Panc1 (cell line): ENCODE measurements at places on chromosomes 11 and 22. TPM values are rescaled to one million over a fixed set of nuclear protein-coding genes. Genes with fewer than 3 reads are reported as not detected.
A peak's percentile ranks its signal among the peaks of the same experiment; 100 is the strongest.

DNA sequence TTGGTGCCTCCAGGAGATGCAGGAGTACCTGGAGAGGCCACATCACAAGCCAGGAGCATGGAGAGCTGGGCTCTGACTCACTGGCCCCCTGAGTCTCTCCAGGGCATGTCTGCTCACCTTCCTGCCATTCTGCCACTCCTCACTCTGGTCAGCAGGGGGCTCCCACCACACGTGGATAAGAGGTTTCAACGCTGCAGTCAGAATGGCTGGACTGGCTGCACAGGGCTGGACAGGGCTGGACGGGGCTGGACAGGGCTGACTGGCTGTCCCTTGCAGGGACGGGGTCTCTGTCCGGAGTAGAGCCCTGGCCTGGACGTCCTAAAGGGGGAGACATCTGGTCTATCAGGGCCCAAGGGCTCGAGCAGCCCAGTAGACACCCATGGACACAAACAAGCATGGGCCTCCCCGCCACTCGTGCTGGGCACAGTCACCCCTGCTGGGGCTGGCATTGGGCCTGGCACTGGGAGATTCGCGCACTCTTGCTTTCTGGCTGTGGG lies 34.6 kb downstream of the CYTH4 start:
- DNase-seq: peak; percentile 58

Gene BTG4
- not detected for total RNA-seq

DNA sequence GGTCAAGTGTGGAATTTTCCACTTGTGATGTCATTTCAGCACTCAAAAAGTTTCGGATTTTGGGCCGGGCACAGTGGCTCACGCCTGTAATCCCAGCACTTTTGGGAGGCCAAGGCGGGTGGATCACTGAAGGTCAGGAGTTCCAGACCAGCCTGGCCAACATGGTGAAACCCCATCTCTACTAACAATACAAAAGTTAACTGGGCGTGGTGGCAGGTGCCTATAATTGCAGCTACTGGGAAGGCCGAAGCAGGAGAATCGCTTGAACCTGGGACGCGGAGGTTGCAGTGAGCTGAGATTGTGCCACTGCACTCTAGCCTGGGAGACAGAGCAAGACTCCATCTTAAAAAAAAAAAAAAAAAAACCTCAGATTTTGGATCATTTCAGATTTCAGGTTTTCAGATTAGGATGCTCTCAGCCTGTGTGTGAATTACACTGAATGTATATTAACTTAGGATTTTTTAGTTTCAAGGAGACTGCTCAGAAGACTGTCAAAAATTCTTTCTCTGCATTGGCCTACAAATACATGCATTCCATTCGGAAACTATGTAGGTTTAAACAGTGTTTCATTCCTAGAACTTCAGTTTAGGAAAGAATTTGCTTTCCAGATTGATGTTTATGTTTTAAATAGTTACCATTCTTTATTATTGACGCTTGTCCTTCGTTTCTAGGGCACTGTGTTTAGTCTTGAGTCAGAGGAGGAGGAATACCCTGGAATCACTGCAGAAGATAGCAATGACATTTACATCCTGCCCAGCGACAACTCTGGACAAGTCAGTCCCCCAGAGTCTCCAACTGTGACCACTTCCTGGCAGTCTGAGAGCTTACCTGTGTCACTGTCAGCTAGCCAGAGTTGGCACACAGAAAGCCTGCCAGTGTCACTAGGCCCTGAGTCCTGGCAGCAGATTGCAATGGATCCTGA lies 48.0 kb downstream of the BID start:
- DNase-seq: no peak

DNA sequence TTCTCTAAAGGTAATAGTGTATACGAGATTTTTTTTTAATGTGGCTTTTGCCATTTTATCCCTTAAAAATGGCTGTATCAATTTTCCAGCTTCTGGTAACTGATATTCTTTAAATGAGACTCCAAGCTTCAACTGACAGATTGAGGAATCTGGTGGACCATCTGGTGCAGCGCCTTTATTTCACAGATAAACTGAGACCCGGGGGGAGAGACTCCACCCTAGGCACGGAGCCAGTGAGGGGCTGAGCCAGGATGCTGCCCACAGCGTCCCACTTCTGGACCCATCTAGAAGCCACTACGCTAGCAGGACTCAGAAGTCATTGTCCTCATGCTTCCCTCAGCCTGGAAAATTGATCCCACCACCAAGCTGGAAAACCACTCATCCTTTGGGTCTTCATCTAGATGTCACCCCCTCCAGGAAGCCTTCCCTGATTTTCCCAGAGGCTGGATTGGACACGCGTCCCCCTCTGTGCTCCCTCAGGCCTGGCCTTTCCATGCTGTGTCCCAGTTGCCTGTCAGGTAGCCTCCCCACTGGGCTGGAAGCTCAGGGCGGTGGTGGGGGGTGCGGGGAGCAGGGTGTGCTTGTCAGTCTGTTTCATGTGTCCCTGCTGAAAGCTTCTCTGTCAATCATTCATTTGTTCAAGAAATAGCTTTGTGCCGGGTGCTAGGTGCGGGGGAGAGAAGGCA lies 12.3 kb upstream of the CD5 start:
- DNase-seq: no peak

DNA sequence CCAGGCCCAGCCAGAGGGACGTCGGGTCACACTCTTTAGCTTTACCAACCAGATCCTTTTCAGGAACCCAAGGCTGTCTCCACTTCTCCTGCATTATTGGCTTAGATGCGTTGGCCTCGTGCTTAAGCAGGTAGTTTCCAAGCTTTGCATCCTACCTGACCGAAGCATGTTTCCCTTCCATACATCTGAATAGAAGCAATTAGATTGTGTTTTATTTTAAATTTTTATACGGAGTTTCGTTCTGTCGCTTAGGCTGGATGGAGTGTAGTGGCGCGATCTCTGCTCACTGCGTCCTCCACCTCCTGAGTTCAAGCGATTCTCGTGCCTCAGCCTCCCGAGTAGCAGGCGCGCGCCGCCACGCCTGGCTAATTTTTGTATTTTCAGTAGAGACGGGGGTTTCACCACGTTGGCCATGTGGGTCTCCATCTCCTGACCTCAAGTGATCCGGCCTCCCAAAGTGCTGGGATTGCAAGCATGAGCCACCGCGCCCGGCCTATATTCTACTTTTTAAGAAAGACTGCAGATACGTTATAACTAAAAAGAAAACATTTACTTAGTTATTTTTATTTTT lies 677 bp downstream of the DYNC2H1 start:
- peak; percentile 24 for DNase-seq

Gene TTC36
- total RNA-seq: 1.2 TPM

Gene ABCC8
- total RNA-seq: 0.18 TPM

DNA sequence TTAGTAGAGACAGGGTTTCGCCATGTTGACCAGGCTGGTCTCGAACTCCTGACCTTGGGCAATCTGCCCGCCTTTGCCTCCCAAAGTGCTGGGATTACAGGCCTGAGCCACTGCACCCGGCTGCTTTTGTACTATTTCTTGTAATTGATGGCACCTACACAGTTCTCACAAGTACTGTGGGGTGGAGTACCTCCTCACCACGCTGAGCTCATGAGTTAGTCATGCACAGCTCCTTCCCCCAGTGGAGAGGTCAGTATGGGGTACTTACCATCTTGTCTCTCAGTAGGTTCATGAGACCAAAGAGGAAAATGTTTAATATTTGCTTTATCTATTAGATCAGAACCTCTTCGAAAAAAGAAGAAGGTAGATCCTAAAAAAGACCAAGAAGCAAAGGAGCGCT lies 2.1 kb downstream of the MRPL40 start:
- DNase-seq: no peak

- DNase-seq: no peak
These were observed 10.0 kb upstream of the CCDC83 start for GRCh38 chr11:85845124-85845631.

Gene MMP8
- total RNA-seq: not detected

GRCh38 chr11:36191941-36192340 lies 97.3 kb downstream of the COMMD9 start:
- DNase-seq: no peak

DNA sequence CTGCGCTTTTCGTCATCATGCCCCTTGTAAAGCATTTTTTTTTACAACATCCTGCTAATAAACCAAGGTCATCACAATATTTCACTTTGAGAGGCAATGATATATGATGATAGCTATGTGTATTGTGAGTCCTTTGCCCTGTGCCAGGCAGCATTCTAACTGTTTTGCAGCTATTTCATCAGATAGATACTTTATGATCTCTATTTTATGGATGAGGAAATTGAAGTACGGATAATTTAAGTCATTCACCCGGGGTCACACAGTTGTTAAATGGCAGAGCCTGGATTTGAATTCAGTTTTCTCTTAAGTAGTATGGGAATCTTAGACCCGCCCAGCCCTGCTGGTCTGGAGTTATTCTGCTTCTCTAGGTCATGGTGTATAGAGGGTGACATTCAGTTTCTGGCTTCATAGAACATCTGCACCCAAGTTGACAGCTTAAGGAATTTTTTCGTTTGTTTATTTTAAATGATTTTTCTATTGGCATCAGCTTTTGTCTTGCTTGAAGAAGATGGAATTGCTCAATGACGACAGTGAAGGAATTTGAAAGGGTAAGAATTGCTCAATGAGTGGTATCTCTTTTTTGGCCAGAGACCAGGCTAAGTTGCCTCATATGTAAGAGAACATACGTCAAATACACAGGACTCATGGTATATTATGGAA lies 926 bp downstream of the PRR5L start:
- no peak for DNase-seq

DNA sequence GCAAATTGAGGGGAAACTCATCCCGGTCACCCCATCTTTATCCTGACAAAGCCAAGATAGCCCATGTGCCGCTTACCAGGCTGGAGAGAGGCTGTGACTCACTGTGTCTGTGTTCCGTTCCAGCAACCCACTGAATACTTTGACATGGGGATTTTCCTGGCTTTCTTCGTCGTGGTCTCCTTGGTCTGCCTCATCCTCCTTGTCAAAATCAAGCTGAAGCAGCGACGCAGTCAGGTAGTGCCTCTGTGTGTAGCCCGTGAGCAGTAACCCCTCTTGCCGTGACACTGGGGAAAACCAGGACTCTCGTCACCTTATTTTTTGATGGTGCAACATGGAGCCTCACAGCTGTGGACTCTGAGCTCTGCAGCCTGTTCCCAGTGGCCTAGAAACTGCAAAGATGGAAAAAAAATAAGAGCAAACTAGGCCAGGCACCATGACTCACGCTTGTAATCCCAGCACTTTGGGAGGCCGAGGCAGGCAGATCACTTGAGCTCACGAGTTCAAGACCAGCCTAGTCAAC lies 16.9 kb downstream of the C22orf31 start:
- DNase-seq: no peak

Gene P2RY6
- total RNA-seq: 0.59 TPM

Gene MICAL2
- total RNA-seq: 199 TPM

Gene OR52E8
- total RNA-seq: not detected

Gene GRIK4
- total RNA-seq: 0.62 TPM

Gene KRTAP5-8
- not detected for total RNA-seq

Gene ART5
- 12.8 TPM for total RNA-seq

Gene PEX16
- 37.5 TPM for total RNA-seq

- DNase-seq: no peak
These were observed 24.2 kb downstream of the SNU13 start for GRCh38 chr22:41664490-41664889.

DNA sequence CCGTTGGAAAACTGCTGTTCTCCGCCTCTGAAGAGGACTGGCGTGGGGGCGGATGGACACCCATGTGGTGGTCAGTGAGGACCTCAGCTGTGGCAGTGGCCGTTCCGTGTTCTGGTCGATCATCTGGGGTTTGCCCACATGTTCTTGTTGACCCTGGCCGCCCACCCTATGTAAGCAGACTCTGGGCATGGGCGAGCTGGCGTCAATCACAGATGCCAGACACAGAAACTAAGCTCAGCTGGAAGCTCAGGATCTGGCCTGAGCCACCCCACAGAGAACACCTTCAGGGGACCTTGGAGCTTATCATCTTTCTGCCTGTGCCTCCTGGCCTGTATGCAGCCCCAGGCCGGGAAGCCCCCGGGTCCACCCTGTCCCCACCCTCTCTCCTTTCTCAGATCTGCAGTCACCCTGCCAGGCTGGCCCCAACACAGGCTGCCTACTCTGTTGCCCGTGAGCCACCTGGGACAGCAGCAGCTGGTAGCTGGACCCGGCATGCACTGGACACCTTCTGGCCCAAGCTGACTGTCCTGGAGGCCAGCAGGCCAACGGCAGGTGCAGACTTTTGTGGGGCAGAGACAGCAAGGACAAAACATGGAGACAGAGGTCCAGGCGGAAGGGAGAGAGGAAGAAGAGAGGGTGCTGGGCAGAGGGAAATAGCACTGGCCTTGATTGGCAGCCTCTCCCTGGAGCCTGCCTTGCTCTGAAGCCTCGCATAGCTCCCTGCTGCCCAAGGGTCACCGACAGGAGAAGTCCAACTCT lies 91.5 kb downstream of the PHF21B start:
- DNase-seq: no peak

DNA sequence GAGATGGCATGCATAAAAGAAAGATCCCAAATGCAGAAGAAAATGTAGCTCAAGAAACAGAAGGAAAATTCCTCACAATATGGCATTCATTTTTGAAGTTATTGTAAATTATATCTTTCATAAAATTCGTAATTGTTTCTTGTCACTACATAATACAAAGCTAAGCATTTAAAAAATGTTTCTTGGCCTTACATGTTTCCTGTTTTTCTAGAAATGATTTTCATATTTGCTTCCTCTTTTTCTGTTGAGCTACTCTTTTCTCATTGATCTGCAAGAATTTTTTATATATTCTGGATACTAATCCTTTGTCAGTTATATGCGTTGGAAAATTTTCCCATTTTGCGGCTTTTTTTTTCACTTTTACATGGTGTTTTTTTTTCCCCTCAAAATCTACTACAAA lies 48.0 kb downstream of the ENTHD1 start:
- DNase-seq: no peak

GRCh38 chr11:86052693-86053641 lies 15.9 kb downstream of the PICALM start:
- DNase-seq: no peak

Gene TOLLIP
- total RNA-seq: 141 TPM

GRCh38 chr11:11409224-11409623 lies 56.2 kb upstream of the CSNK2A3 start:
- DNase-seq: no peak

GRCh38 chr11:2205981-2206690 lies 34.5 kb upstream of the TH start:
- no peak for DNase-seq

Gene ALDH3B1
- total RNA-seq: 18.3 TPM

Gene YPEL4
- not detected for total RNA-seq

Gene SCUBE2
- 2.8 TPM for total RNA-seq

GRCh38 chr22:37045958-37046357 lies 5.6 kb upstream of the KCTD17 start:
- no peak for DNase-seq
